ENCODE measurements at places on chromosomes 7 and 10. TPM values are rescaled to one million over a fixed set of nuclear protein-coding genes. Genes with fewer than 3 reads are reported as not detected.

KIAA1549 gene
- polyA plus RNA-seq: 0.52 TPM

SPDYE2 gene
- polyA plus RNA-seq: 0.09 TPM

CTAGE4 gene
- polyA plus RNA-seq: 0.41 TPM

PDZD7 gene
- 0.41 TPM for polyA plus RNA-seq

SHTN1 gene
- polyA plus RNA-seq: 1.5 TPM

MYL10 gene
- polyA plus RNA-seq: not detected

ELN gene
- polyA plus RNA-seq: 73.4 TPM

CFAP70 gene
- polyA plus RNA-seq: 1.2 TPM

PRKRIP1 gene
- 17.7 TPM for polyA plus RNA-seq

FAM25G gene
- polyA plus RNA-seq: not detected

ITGA8 gene
- polyA plus RNA-seq: 5.5 TPM

ERVW-1 gene
- 0.07 TPM for polyA plus RNA-seq

RET gene
- 0.59 TPM for polyA plus RNA-seq

EPHA1 gene
- polyA plus RNA-seq: 0.02 TPM

ANKRD7 gene
- polyA plus RNA-seq: 1.1 TPM

PLAU gene
- polyA plus RNA-seq: 7.0 TPM

RGR gene
- 2.2 TPM for polyA plus RNA-seq

INA gene
- 0.16 TPM for polyA plus RNA-seq

MBL2 gene
- not detected for polyA plus RNA-seq

UCN3 gene
- not detected for polyA plus RNA-seq

CUL2 gene
- 11.7 TPM for polyA plus RNA-seq

NEBL gene
- polyA plus RNA-seq: 257 TPM

CUEDC2 gene
- polyA plus RNA-seq: 94.6 TPM

SUN3 gene
- polyA plus RNA-seq: not detected

CNPY1 gene
- polyA plus RNA-seq: not detected

TMEM184A gene
- polyA plus RNA-seq: 0.38 TPM

MYH16 gene
- polyA plus RNA-seq: not detected

CYP17A1 gene
- polyA plus RNA-seq: 0.11 TPM

RAMP3 gene
- polyA plus RNA-seq: 58.4 TPM

LIPJ gene
- polyA plus RNA-seq: 0.02 TPM

DLG5 gene
- polyA plus RNA-seq: 6.6 TPM

ZNF736 gene
- 2.4 TPM for polyA plus RNA-seq

UCMA gene
- polyA plus RNA-seq: not detected

ARMC3 gene
- not detected for polyA plus RNA-seq

GRM3 gene
- polyA plus RNA-seq: 0.05 TPM

MUC12 gene
- polyA plus RNA-seq: 0.63 TPM

NANOS1 gene
- 4.3 TPM for polyA plus RNA-seq

TIAL1 gene
- 37.7 TPM for polyA plus RNA-seq

Data from right cardiac atrium (tissue), 5 donors.